ENCODE measurements at places on chromosomes 3 and 15.

GRCh38 chr15:70063980-70064379 is 33.7 kb downstream of the TLE3 start:
- DNase-seq: no peak

DNA sequence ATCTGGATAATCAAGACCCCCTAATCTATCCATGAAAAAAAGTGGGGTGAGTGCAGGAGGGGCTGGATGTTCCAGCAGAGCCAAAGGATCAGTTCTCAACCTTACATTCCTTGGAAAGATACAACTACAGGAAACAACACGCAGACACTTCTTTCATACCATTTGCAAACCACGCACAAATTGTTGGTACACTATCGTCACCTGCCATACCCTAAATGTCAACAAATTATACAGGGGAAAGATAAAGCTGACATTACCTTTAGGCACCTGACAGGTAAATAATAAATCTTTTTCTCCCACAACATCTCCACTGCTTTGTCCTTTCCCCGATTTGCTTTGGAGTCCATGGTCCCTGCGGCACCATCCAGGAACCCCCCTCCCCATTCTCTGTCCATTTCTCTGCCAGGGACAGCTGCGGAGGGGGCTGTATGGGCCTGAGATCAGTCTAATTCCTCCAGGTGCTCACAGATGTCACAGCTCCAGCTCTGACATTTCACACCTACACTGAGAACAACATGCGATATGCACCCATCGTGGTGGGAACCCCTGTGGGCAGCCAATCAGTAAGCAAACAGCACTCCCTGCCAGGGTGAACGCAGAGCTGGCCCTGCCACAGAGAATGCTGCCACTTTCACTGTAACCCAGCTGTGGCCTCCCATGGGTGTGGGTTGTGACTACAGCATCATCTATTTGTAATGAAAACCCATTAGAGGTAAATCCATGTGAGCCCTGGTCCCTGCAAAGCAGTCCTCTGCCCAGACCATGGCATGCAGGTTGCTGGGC is 37.7 kb upstream of the BCL2L10 start:
- no peak for DNase-seq

- DNase-seq: no peak
Observed at GRCh38 chr3:82224661-82225060, 463.2 kb upstream of the GBE1 start.

DNA sequence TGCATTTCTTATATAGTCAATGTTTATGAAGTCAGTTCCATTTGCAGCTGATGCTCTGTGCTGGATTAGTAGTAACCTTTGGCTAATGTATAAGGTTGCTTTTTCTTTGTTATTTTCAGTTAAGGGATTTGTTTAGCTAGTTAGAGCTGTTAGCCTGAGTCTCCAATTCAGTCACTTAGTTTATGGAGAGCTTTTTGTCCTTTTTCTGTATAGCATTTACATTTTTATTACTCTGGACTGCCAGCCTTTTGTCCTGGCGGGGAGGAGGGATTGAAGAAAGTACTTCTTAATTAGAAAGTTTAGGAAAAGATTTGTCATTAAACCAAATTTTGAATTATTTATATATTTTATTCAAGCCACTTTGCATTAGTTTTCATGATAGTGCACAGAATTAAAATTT is 52.0 kb downstream of the DNAJC13 start:
- no peak for DNase-seq

- DNase-seq: no peak
Observed at GRCh38 chr15:51094606-51095569, at the start of gene TNFAIP8L3. Gene TNFAIP8L3 (minus strand): TSS chr15:51094906. CDS start chr15:51094595, 311 bp downstream.

GRCh38 chr3:27880969-27881892 is 159.1 kb upstream of the EOMES start:
- no peak for DNase-seq

- no peak for DNase-seq
Observed at GRCh38 chr3:61966200-61966599, 404.8 kb downstream of the PTPRG start.

- DNase-seq: no peak
Observed at GRCh38 chr15:101004986-101005747, 86.0 kb downstream of the LRRK1 start.

GRCh38 chr15:52645916-52646315 is 33.3 kb downstream of the ATOSA start:
- no peak for DNase-seq

DNA sequence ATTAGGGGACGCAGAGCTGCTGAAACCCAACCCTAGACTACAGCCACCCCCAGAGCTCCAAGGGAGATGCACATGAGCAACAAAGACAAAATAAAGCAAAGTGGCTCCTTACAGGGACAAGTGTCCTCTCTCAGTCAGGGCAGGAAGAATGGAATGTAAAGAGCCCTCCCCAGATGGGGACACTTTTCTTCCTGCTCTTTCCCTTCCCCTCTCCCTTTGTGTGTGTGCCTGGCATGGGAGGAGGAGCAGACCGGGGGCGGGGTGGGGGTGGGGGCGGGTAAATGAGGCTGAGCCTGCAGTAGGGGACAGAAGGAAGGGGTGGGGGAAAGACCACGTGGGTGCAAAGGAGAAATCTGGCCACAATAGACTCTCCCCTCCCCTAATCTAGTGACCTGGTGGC is 37.4 kb downstream of the ACAA1 start:
- no peak for DNase-seq

- DNase-seq: no peak
Observed at GRCh38 chr3:4756057-4756775, 223.0 kb upstream of the BHLHE40 start.

GRCh38 chr15:64748251-64748650 is 27.1 kb downstream of the RBPMS2 start:
- no peak for DNase-seq

DNA sequence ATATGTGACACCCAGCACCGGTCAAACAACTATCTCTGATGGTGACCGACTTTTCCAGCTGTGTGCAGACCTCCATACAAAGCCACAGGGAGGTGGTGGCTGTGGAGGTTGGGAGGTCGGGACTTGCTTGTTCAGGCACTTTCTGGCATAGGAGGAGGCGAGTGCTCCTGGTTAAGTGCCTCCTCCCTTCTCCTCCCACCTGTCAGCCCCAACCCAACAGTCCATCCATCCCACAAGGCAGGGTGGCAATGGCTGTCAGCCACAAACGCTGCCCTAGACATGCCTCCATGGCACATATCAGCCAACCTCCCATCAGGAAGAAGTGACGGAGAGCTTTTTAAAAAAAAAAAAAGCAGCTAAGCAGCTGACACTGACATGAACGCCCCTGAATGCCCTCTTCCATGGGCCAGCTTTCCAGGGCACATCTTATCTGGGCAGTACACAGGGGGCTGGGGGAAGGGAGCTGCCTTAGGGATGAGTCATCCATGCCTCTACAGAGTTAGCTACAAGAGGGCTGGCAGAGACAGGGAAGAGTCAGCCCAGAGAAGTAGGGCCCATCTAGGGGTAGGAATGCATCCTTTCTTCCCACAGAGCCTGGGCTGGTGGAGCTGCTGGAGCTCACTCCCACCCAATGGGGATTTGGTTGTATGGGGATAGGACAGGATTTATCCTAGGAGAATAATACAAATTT is 41.2 kb downstream of the CCDC12 start:
- DNase-seq: no peak

DNA sequence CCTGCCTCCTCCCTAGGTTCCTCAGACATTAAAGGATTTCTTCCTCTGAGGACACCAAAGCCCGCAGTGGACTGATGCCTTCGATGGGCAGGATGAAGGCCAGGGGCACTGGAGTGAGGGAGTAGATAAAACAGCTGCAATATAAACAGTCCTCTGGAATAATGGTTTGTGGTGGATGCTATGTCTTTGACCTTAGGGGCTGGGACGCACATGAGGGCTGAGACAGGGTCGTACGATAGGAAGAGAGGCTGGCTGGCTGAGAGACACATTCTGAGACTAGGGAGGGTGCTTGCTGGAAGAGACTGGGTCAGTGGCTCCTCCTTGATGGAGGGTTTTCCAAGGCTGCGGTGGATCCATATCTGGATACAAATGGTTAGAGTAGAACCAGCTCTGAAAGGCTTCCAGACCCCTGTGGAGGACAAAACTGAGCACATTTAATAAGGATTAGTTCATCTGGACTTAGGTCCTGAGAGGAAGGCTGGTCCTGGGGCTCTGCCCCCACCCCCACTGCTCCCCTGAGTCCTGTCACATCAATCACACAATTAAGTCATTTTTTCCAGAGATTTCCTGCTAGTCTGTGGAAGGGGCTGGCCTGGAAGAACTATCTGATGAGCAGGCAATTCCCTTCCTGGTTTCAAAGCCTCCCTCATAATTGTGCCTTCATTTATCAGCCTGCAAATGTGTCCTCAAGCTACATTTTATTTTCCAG is 15.8 kb downstream of the TBC1D21 start:
- no peak for DNase-seq

GRCh38 chr15:91102546-91103330 is 2.7 kb downstream of the SV2B start:
- no peak for DNase-seq

DNA sequence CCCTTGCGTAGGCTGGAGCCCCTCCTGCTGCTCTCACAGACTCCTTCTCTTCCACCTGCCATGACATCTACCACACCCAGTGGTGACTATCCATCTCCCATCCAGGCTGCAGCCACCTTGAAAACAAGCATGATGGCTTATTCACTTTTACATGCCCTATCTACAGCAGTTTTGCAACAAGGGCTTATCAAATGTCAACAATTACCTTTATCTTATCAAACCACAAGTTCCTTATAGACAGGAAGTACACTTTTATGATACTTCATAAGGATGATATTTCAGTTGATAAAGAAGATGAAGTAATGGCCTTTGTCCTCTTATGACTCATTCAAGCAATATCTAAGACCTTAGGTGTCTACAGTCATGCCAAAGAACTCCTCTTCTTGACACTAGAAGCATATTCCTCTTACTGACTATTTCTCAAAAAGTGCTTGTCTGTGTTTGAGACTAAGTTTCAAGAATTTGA is 125.3 kb upstream of the SPRED1 start:
- DNase-seq: no peak

DNA sequence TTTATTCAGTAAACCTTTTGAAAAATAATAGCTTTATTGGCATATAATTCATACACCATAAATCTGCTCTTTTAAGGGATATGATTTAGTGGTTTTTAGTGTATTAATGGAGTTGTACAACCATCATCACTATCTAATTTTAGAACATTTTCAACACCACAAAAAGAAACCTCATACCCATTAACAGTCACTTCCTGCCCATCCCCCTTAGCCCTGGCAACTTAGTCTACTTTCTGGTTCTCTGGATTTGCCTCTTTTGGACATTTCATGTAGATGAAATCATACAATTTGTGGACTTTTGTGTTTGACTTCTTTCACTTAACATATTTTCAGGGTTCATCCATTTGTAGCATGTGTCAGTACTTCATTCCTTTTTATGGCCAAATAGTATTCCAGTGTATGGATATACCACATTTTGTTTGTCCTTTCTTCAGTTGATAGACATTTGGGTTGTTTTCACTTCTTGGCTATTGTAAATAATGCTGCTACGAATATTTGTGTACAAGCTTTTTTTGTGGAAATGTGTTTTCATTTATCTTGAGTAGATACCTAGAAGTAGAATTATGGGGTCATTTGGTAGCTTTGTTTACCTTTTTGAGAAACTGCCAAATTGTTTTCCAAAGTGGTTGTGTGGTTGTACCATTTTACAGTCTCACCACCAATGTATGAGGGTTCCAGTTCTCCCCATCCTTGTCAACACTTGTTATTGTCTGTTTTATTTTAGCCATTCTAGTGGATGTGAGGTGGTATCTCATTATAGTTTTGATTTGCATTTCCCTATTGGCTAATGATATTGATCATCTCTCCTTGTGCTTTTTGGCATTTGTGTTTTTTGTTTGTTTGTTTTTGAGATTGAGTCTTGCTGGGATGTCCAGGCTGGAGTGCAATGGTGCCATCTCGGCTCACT is 45.8 kb downstream of the SMAD3 start:
- no peak for DNase-seq

DNA sequence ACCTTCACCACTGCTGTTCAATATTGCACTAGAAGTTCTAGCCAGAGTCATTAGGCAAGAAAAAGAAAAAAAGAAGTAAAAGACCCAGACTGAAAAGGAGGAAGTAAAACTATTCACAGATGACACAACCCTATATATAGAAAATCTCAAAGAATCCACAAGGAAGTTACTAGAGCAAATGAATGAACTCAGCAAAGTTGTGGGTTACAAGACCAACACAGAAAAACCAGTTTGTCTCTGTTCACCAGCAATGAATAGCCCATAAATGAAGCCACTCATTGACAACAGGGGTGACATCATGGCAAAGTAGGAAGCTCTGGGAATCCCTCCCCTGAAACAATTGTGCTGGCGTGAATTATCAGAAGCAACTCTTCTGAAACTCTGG is 4.6 kb downstream of the CFAP100 start:
- DNase-seq: peak; percentile 80

DNA sequence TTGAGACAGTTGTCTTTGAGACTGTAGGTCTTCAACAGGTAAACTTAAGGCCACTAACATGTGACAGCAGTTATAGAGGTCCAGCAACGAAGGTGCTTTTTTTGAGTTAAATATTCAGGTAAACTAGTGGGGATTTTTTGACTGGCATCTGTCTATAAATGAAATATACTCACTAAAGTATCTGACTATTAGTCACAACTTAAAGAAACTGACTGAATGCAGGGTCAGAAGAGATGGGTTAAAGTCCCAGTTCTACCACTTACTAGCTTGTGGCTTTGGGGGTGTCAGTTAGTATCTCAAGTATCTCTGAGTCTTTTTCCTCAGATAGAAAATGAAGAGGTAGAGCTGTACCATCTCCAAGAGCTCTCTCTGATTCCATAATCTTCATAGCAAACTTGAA is 18.0 kb downstream of the MIX23 start:
- DNase-seq: no peak

GRCh38 chr15:58805095-58805494 is 34.0 kb downstream of the MINDY2 start:
- DNase-seq: no peak

DNA sequence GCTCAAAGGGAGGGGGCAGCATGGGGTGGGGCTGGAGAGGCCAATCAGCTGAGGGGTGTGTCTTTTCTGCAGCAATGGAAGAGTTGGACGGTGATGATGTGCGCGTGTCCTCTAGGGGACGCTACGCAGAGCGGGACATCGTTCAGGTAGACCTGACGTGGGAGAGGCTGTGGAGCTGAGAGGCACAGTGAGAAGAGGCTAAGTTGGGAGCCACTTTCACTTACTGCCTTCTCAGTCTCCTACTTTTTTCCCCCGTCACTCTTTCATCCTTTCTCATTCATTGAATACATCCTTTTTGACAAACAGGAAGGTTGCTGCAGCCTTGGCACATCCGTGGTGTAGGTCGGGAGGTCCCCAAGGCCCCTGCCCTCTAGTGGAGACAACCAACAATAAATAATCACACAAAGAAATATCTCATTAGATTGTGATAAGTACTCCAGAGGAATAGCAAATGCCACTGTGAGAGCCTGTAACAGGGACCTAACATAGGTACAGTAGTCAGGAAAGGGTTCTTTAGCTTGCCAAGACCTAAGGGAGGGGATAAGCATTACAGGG is 4.4 kb upstream of the BRPF1 start:
- no peak for DNase-seq
